Activated CD8-positive, alpha-beta T cell treated with anti-CD3 and anti-CD28 coated beads, Interleukin-2, amount 10 ng/mL, durations not matched to agents 7 days and 5 days (primary cell): ENCODE measurements at places on chromosomes 1 and 21.
A peak's percentile ranks its signal among the peaks of the same experiment; 100 is the strongest.

GRCh38 chr1:65904681-65905083, 112.0 kb downstream of the PDE4B start:
- no peak for DNase-seq
- H3K36me3 ChIP-seq: no peaks in the 10 kb centered on the region
- no peaks in the 10 kb centered on the region for H3K4me1 ChIP-seq
- peaks cover 12% of the 10 kb centered on the region for H3K27me3 ChIP-seq
- H3K27ac ChIP-seq: no peak overlapping the region
- no peak overlapping the region for H3K4me3 ChIP-seq

DNA sequence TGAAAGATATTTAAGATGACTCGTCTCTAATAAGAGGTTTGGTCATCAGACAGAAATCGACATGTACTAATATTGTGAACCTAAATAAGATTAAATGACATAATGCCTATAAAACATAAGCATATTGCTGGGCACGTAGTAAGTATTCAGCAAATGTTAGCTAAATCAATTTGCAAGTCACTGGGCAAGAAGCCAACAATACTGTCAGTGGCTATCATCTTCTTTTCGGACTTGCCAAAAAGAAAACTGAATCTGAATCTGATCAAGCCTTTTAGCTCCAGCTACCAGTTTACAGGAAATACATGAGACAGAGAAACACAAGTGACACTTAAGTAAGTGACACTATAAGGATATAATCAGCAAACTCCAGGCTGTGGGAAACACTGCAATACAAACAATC, 46.0 kb downstream of the RPL5 start:
- no peak for DNase-seq
- H3K4me3 ChIP-seq: peak overlapping the region; percentile 13
- no peaks in the 10 kb centered on the region for H3K27me3 ChIP-seq
- H3K27ac ChIP-seq: peak overlapping the region; percentile 57
- H3K4me1 ChIP-seq: peaks cover 32% of the 10 kb centered on the region

GRCh38 chr1:156513185-156513584, 12.6 kb upstream of the MEF2D start:
- H3K36me3 ChIP-seq: no peaks in the 10 kb centered on the region
- H3K4me1 ChIP-seq: peaks cover 24% of the 10 kb centered on the region

- peaks cover 2% of the 10 kb centered on the region for H3K36me3 ChIP-seq
- DNase-seq: peak; percentile 69
- H3K4me3 ChIP-seq: peak overlapping the region; percentile 66
- H3K4me1 ChIP-seq: peaks cover 31% of the 10 kb centered on the region
- no peaks in the 10 kb centered on the region for H3K27me3 ChIP-seq
Observed at GRCh38 chr1:59697150-59697800, 117.5 kb upstream of the HOOK1 start.

DNA sequence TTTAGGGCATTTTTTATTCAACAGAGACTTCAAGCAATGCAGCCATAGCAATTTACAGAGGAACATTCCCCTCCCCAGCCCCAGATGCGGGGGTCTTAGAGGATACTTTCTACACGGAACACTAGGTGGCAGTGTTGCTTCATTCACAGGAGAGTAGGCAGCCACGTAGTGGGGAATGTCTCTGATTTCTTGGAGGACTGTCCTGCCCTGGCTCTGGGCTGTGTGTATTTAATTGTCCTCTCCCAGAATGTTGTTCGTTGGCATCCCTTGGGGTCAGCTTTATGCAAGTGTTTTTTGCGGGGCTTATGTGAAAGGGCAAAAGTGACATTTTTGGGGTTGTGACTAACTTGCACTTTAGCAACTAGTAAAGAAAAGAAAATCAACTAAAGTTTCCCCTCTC, 96.9 kb downstream of the PAPPA2 start:
- H3K27me3 ChIP-seq: no peaks in the 10 kb centered on the region
- peak; percentile 36 for DNase-seq
- no peaks in the 10 kb centered on the region for H3K4me1 ChIP-seq
- H3K4me3 ChIP-seq: no peak overlapping the region
- H3K27ac ChIP-seq: no peak overlapping the region
- no peaks in the 10 kb centered on the region for H3K36me3 ChIP-seq

- H3K36me3 ChIP-seq: no peaks in the 10 kb centered on the region
- H3K27ac ChIP-seq: no peak overlapping the region
- H3K4me3 ChIP-seq: no peak overlapping the region
- peaks cover 22% of the 10 kb centered on the region for H3K4me1 ChIP-seq
- peaks cover 17% of the 10 kb centered on the region for H3K27me3 ChIP-seq
Observed at GRCh38 chr1:16076865-16077238, 3.4 kb upstream of the FAM131C start.

DNA sequence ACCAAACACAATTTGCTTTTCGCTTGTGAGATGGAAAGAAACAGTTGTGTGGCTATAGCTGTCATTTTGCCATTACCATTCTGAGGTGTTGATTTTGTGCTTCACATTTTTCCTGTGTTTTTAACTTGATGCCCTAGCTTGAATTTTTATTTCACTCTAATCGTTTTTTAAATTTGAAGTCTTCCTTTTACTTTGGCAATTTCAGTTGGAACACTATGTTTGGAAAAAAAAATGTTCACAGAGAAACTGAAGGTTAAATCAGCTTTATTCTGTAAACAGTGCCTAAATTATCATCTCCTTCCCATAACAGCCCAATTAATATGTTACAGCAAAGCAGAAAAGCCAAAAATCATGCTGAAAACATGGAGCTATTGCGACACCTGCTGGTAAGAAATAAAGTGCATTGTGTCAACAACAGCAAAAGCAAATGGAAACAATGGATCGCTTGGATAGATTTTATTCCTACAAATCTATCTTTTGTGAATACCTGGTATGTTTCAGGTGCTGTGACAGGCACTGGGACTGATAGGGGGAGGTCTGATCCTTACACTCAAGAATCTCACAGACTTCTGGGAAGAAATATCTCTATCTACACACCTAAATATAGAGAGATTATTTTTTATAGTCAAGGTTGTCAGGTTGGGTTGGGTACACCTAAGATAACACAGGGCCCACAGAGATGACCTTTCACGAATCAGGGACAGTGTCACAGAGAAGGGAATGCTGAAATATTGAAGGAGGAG, 16.2 kb upstream of the ERICH3 start:
- H3K27ac ChIP-seq: no peak overlapping the region
- DNase-seq: peak; percentile 60
- no peak overlapping the region for H3K4me3 ChIP-seq

GRCh38 chr1:94986783-94987182, 59.9 kb upstream of the CNN3 start:
- no peak overlapping the region for H3K4me3 ChIP-seq
- H3K27ac ChIP-seq: no peak overlapping the region
- no peak for DNase-seq

- H3K4me1 ChIP-seq: no peaks in the 10 kb centered on the region
- no peak overlapping the region for H3K4me3 ChIP-seq
- H3K27ac ChIP-seq: no peak overlapping the region
- no peak for DNase-seq
- peaks cover 2% of the 10 kb centered on the region for H3K27me3 ChIP-seq
Observed at GRCh38 chr1:45172005-45172404, 34.4 kb downstream of the ZSWIM5 start.

GRCh38 chr1:210655511-210655910, 326.8 kb downstream of the HHAT start:
- no peak for DNase-seq
- no peak overlapping the region for H3K4me3 ChIP-seq
- H3K27me3 ChIP-seq: peaks cover 3% of the 10 kb centered on the region
- no peaks in the 10 kb centered on the region for H3K4me1 ChIP-seq
- H3K36me3 ChIP-seq: no peaks in the 10 kb centered on the region

GRCh38 chr1:245552331-245552730, 397.5 kb downstream of the KIF26B start:
- H3K4me1 ChIP-seq: no peaks in the 10 kb centered on the region
- H3K4me3 ChIP-seq: no peak overlapping the region
- no peaks in the 10 kb centered on the region for H3K36me3 ChIP-seq
- H3K27me3 ChIP-seq: no peaks in the 10 kb centered on the region

GRCh38 chr1:8604041-8604945, 213.1 kb downstream of the RERE start:
- H3K27ac ChIP-seq: peak overlapping the region; percentile 91
- peak; percentile 68 for DNase-seq
- peaks cover 9% of the 10 kb centered on the region for H3K36me3 ChIP-seq
- no peaks in the 10 kb centered on the region for H3K27me3 ChIP-seq
- H3K4me1 ChIP-seq: peaks cover 37% of the 10 kb centered on the region

DNA sequence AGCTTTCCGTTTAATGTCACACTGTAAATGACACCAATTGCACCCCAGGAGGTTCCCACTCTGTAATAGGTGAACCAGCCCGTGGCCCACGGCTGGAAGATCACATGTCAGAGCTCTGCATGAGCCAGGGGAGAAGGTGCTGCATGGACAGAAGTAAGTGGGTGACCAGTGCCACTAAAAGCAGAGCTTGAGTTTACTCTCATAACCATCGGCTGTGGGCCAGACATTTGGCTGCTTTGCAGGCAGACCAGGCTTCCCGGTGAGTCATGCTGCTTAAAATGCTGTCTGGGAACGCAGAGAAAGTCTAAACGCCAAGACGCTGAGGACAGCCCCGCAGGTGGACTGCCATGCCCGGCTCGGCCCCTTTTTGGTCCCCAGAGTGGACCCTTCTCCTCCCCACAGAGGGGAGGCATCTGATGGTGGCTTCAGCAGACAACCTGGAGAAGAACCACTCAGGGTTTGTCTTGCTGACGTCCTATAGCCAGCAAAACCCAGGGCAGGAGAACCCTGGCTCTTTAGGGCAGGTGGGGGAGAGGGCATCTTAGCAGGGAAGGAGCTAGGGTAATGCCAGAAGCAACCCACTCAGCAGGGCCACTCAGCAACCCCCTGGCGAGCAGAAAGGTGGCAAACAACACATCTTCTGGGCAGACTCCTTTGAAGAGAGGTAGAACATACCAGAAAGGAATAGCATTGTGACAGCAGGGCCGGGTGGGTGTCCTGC, 7.3 kb downstream of the KIAA2013 start:
- H3K27me3 ChIP-seq: no peaks in the 10 kb centered on the region
- DNase-seq: no peak
- H3K4me3 ChIP-seq: no peak overlapping the region
- H3K4me1 ChIP-seq: peaks cover 20% of the 10 kb centered on the region
- H3K36me3 ChIP-seq: peaks cover 35% of the 10 kb centered on the region

GRCh38 chr1:229132106-229132443, 138.8 kb upstream of the RAB4A start:
- peaks cover 22% of the 10 kb centered on the region for H3K36me3 ChIP-seq
- no peak overlapping the region for H3K27ac ChIP-seq

DNA sequence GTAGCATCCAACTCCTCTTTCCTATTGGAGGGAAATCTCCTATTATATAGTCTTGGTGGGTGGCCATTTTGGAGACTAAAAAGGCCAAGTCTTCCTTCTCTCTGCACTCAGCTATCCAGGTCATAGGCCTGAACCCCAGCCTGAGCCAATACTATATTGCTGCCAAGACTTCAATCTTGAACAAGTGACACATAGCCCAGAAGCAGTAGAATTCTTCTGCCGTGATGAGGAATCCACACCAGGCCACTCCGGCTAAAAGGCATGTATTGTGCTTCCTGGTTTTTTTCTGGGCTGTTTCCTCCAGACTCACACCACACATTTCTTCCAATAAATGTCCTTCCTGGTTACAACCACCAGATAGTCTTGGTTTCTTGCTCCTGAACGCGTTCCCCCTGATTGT, 43.0 kb downstream of the ATF3 start:
- peaks cover 18% of the 10 kb centered on the region for H3K27me3 ChIP-seq
- no peak overlapping the region for H3K4me3 ChIP-seq
- DNase-seq: no peak
- peaks cover under 1% of the 10 kb centered on the region for H3K4me1 ChIP-seq
- no peaks in the 10 kb centered on the region for H3K36me3 ChIP-seq

DNA sequence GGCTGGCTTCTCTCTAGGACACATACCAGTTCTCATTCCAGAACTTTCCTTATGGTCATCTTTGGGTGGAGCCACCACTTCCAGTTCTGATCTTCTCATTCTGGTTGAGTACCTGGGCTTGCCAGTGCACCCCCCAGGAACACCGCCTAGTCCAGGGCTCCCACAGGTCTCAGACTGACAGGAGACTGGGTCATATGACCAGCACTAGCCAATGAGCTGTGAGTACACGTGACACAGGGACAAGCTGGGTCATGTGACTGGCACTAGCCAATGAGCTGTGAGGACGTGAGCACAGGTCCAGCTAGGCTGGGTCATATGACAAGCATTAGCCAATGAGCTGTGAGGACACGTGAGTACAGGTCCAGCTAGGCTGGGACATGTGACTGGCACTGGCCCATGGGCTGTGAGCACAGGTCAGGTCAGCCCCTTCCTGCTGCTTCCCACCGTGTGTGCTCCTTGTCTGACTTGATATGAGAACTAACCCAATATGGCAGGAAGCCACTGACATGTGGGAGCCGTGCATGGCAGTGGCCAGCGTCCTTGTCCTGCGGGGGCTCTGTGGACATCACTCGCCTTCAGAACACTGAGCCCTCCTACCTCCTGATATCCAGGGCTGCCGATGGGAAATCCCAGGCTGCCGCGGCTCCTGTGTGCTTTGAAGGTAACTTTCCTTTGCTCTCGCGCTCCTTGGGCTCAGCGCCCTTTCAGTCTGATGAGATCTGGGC, 22.7 kb downstream of the KRTAP10-1 start:
- H3K27me3 ChIP-seq: no peaks in the 10 kb centered on the region
- no peak overlapping the region for H3K4me3 ChIP-seq
- no peaks in the 10 kb centered on the region for H3K36me3 ChIP-seq
- H3K4me1 ChIP-seq: no peaks in the 10 kb centered on the region

- no peak overlapping the region for H3K27ac ChIP-seq
- peak; percentile 81 for DNase-seq
- no peak overlapping the region for H3K4me3 ChIP-seq
- H3K27me3 ChIP-seq: no peaks in the 10 kb centered on the region
- no peaks in the 10 kb centered on the region for H3K36me3 ChIP-seq
Observed at GRCh38 chr21:41121785-41122415, 46.1 kb upstream of the BACE2 start.

DNA sequence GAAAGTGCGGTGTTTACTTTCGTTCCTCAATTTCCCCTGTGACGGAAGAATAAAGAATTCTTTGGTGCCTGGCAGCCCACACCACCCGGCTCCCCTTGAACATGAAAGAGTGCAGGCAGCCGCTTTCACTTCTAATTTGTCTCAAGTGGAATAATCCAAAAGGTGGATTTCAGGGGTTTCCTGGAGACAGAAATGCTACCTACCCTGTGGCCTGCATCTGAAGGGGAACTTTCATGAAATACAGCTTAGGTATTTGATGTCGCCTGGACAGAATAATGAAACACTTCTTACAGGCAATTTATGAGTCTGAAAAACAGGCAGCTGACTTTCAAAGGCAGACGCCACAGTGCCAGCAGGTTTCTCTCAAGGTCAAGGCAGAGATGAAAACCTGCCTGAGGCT, 169.5 kb upstream of the USP24 start:
- no peaks in the 10 kb centered on the region for H3K4me1 ChIP-seq
- peaks cover 2% of the 10 kb centered on the region for H3K27me3 ChIP-seq
- H3K27ac ChIP-seq: no peak overlapping the region
- H3K36me3 ChIP-seq: no peaks in the 10 kb centered on the region

- H3K27ac ChIP-seq: no peak overlapping the region
- no peaks in the 10 kb centered on the region for H3K4me1 ChIP-seq
- H3K27me3 ChIP-seq: no peaks in the 10 kb centered on the region
- no peak overlapping the region for H3K4me3 ChIP-seq
- H3K36me3 ChIP-seq: no peaks in the 10 kb centered on the region
- no peak for DNase-seq
Observed at GRCh38 chr1:177665935-177666334, 303.9 kb downstream of the SEC16B start.
